SK-MEL-5 (cell line): ENCODE measurements at places on chromosomes 2 and 18.

- peak; percentile 96 for DNase-seq
These were observed 132.2 kb downstream of the TDRD15 start for GRCh38 chr2:21256006-21256405.

GRCh38 chr2:165373278-165374010, 96.1 kb upstream of the CSRNP3 start:
- no peak for DNase-seq

GRCh38 chr2:222180619-222181018, 118.2 kb downstream of the PAX3 start:
- DNase-seq: no peak

DNA sequence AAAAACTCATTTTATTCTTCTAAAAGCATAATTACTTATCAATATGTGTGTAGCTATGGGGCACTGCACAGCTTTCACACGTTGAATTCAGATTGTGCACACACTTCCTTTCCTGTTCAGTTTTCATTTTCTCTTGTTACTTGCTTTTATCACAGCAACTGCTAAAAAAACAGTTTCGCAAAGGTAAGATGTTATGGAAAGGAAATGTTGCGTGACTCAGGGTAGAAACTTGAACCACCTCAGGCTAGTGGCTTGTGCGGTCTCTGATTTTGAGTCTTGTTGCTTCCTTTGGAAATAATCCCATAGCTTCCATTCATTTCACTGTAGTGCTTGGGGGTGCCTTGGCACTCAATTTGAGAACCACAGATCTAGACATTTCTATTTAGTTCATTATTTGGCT, 171.9 kb downstream of the FMNL2 start:
- DNase-seq: peak; percentile 54

- peak; percentile 58 for DNase-seq
These were observed 43.4 kb upstream of the OTOF start for GRCh38 chr2:26521054-26521912.

DNA sequence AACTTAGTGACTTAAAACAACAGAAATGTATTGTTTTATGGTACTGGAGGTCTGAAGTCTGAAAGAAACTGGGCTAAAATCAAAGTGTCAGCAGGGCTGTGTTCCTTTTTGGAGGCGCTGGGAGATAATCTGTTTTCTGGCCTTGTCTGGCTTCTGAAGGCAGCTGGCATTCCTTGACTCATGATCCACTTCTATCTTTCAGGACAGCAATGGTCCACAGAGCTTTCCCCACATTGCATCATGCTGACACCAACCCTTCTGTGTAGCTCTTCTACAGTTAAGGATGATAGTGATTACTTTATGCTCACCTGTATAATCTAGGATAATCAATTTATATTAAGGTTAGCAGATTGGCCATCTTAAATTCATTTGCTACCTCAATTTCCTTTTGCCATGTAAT, 392.1 kb downstream of the TDRD15 start:
- DNase-seq: no peak

DNA sequence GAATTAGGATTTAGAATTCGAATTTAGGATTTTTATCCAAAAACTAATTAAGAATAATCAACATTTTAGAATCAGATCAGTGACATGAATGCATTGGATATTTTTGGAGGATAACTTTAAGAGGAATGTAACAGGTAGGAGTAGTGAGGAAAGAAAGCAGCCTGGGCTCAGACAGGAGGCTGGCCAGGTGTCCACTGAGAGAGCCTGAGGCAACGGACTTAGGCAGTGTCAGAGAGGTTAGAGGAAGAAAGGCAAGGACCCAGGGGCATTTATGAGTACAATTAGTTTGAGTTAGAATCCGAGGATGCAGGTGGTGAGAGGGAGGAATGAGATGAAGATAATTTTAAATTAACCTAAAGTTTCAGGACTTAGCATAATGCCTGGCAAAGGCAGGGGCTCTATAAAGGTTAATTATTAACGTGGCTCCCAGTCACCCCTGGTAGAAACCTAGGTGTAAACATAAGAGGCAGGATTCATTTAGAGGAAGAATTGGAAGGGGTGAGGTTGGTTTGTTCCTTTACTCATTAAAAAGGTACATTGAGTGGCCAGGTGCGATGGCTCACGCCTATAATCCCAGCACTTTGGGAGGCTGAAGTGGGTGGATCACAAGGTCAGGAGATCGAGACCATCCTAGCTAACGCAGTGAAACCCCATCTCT, 507.1 kb downstream of the TMEM182 start:
- DNase-seq: no peak

- no peak for DNase-seq
These were observed 133.2 kb upstream of the REV1 start for GRCh38 chr2:99623035-99623434.

- DNase-seq: no peak
These were observed 65.4 kb upstream of the NABP1 start for GRCh38 chr2:191612496-191612895.

- DNase-seq: no peak
These were observed 78.9 kb upstream of the OTOS start for GRCh38 chr2:240219208-240219890.

- no peak for DNase-seq
These were observed 24.8 kb upstream of the TNS1 start for GRCh38 chr2:218027426-218028188.

DNA sequence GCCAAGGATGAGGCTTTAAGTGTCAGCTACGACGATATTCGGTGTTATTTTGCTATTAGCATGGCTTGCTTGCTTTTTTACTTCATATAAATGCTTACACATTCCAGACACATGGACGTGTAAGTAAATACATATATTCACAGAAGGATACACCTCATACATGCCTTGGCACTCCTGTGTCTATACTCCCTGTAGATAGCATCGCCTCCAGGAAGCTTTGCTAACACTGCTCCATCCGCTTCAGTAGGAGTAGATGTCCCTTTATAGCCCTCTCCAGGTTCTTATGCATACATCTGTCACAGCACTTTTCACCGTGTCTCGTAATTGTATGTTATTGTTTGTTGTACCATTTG, 27.5 kb upstream of the KCTD1 start:
- DNase-seq: no peak
